ENCODE measurements at places on chromosomes 7 and 10.

DNA sequence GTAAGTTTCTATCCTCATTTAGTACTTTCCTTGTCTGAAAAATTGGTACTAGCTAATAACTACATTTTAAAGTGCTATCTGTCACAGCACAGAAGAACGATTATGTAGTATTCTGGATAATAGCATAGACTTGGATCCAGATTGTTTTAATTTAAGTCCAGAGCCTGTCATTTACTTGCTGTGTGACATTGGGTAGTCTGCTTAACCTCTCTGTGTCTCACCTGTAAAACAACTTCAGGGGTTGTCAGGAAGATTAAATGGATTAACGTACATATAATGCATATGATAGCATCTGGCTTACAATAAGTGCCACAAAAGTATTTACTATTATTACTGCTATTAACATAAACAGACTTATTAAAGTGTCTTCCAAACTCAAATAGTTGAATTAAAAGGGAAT, 1221.4 kb downstream of the GATA3 start:
- DNase-seq = no peak

- DNase-seq = no peak
These were observed 421.9 kb downstream of the PTPRN2 start for GRCh38 chr7:158165711-158166110.

DNA sequence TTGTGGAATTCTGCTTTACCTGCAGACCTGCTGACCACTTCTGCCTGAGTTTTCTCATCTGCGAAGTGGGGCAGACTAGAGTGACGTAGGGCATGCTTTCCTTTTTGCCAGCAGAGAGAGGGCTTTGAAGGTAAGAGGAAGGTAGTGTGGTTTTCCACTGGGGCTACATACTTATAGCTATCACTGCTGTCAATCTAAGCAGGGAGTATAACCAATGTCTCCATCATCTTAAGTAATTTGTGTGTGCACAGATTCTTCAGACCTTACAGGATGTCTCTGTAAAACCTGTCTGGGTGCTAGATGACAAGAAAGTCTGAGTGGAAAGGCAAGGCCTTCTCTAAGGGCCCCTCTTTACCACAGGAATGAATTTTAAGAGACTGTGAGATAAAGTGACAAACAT, 106.8 kb downstream of the RBM20 start:
- no peak for DNase-seq

- DNase-seq = no peak
These were observed 29.8 kb downstream of the ZMIZ1 start for GRCh38 chr10:79098596-79099015.

DNA sequence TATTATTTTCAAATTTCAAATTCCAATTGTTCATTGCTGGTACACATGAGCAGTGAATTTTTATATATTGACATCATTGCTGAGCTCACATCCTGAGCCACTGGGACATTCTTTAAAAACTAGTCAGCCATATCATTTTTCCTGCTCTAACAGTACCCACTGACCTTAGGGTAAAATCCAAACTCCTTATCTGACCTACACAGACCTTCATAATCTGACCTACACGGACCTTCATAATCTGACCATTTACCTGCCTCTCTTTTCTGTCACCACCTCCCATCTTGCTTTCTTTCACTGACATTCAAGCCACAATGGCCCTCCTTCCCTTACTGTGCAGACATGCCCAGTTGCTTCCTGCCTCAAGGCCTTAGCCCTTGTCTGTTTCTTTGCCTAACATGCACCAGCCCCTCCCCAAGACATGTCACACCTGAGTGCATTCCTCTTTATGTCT, 16.1 kb upstream of the CUZD1 start:
- DNase-seq = no peak

- DNase-seq = no peak
These were observed 8.4 kb downstream of the MLXIPL start for GRCh38 chr7:73615886-73616285.

DNA sequence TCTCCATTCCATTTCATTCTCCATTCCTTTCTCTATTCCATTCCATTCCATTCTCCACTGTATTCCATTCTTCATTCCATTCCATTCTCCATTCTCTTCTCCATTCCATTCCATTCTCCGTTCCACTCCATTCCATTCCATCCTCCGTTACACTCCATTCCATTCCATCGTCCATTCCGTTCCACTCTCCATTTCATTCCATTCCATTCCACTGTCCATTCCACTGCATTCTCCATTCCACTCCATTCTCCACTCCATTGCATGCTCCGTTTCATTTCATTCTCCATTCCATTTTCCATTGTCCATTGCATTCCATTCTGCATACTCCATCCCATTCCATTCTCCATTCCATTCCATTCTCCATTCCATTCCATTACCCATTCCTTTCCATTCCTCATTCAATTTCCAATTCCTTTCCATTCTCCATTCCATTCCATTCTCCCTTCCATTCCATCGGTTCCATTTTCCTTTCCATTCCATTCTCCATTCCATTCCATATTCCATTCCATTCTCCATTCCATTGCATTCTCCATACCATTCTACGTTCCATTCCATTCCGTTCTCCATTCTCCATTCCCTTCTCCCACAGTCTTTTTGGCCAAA, 78.3 kb downstream of the NSUN6 start:
- no peak for DNase-seq

- DNase-seq = no peak
These were observed 11.2 kb downstream of the AVL9 start for GRCh38 chr7:32506266-32507054.

DNA sequence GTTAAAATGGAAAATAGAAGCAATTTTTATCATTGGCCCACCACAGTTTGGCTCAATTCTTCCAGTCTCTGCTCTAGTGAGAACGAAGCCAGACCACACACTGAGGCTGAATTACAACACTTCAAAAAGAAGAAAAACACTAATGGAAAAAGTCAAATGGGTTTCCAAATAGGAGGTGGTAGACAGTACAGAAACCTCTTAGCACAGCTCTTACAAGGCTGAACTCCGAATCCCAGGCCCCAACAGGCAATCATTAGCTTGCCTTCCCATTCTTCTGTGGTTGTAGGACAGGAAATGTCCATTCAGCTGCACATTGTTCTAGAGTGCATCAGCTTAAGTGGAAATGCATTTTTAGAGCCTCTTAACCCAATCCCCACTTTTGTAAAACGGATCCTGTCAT, 115.1 kb upstream of the MEOX2 start:
- no peak for DNase-seq

DNA sequence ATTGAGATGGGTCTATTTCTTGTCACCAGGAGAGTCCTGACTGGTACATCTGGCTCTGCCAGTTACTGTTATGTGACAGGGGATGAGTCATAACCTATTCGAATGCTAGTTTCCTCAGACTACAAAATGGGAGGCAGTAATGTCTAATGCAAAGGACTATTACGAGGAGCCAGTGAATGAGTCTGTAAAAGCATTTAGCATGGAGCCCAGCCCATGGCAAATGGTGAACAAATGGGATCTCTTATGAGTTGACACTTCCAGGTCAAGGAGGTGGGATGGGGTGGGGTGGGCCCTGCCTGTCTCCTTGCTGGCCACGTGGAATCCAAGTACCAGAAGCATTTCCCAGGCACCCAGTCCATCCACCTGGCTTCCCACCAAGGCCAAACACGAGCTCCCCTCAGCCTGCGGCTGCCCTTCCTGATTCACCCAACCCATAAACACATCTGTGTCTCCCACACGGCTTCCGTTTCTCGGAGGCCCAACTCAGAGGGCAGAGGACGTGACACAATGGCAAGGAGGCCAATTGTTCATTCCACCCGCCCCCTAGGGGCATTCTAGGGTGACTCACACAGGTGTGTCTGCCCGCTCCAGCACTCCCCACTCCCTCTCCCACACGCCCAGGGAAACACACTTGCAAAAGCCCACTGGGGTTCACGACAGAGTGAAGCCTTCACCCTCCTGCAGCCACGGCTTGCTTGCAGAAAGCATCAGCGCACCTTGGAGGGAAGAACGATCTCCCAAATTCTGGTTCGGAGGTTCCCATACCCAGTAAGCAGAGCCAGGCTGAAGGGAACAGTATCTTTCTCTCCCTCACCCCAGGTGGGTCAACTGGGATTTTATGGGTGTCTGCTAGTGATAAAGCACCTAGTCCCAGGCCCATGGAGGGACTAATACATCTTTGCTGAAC, 109.8 kb downstream of the SH3PXD2A start:
- no peak for DNase-seq

GRCh38 chr10:13969118-13969791, 361.5 kb downstream of the FRMD4A start:
- no peak for DNase-seq

DNA sequence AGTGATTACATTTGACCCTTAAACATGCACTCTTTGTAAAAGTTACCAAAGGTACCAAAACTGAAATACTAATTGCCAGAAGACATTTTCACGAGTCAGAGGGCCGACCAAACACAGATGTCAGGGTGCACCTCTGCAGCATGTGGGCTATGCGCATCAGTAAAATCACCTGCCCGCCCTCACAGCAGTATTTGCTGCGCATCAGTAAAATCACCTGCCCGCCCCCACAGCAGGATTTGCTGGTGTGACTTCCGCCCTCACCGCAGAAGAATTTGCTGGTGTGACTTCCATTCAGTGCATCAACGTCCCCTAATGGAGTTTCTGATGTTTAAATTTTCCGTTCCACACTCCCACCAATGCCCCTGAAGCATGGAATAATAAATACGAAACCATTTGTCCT, 202.9 kb downstream of the PTPRN2 start:
- no peak for DNase-seq

GRCh38 chr10:11286261-11286852, 268.7 kb downstream of the CELF2 start:
- DNase-seq = no peak

Data from esophagus squamous epithelium (tissue), 5 donors.